Naive thymus-derived CD8-positive, alpha-beta T cell (primary cell): ENCODE measurements at places on chromosomes 3 and 15. TPM values are rescaled to one million over a fixed set of nuclear protein-coding genes. Genes with fewer than 3 reads are reported as not detected.

The MRAS gene
- total RNA-seq, result not detected

The C2CD4A gene
- total RNA-seq, result not detected

The ITIH1 gene
- total RNA-seq, result not detected

GRCh38 chr3:20516311-20516710, 330.3 kb upstream of the SGO1 start:
- no peaks in the 10 kb centered on the region for H3K4me1 ChIP-seq
- no peak overlapping the region for H3K4me3 ChIP-seq
- no peaks in the 10 kb centered on the region for H3K27me3 ChIP-seq
- H3K36me3 ChIP-seq, result peaks cover 18% of the 10 kb centered on the region
- DNase-seq, result no peak

- no peak for DNase-seq
- no peak overlapping the region for H3K4me3 ChIP-seq
- peak overlapping the region; percentile 48 for H3K27ac ChIP-seq
- no peaks in the 10 kb centered on the region for H3K4me1 ChIP-seq
- H3K27me3 ChIP-seq, result peaks cover 66% of the 10 kb centered on the region
- no peaks in the 10 kb centered on the region for H3K36me3 ChIP-seq
Measured at GRCh38 chr15:100890051-100890720, 10.6 kb downstream of the ALDH1A3 start.
